ENCODE measurements at places on chromosomes 7 and 10.

GRCh38 chr7:130937016-130937415 is 203.0 kb upstream of the KLF14 start:
- no peak for DNase-seq

- DNase-seq = no peak
Observed at GRCh38 chr10:3217301-3217700, 44.7 kb upstream of the PITRM1 start.

DNA sequence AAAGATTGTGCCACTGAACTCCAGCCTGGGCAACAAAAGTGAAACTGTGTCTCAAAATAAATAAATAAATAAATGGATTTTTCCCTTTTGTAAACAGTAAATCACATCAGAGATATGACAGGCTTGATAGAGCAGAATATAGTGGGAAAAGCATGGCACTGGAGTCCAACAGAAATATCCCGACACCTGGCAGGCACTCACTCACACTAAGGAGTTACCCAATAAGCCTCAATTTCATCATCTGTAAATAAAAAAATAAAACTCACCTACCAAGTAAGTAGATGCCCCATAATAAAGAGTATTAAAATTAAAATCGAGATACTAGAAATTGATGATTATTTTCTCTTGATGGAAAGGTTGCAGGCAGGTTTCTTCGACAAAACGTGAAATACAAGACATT is 1.7 kb downstream of the ATE1 start:
- no peak for DNase-seq

GRCh38 chr7:121369462-121369861 is 26.6 kb downstream of the FAM3C start:
- no peak for DNase-seq

GRCh38 chr7:150311711-150312110 is 11.4 kb upstream of the LRRC61 start:
- DNase-seq = no peak

Measured in NCI-H1694 (cell line).